MM.1S (cell line): ENCODE measurements at places on chromosomes 13 and 19.

DNA sequence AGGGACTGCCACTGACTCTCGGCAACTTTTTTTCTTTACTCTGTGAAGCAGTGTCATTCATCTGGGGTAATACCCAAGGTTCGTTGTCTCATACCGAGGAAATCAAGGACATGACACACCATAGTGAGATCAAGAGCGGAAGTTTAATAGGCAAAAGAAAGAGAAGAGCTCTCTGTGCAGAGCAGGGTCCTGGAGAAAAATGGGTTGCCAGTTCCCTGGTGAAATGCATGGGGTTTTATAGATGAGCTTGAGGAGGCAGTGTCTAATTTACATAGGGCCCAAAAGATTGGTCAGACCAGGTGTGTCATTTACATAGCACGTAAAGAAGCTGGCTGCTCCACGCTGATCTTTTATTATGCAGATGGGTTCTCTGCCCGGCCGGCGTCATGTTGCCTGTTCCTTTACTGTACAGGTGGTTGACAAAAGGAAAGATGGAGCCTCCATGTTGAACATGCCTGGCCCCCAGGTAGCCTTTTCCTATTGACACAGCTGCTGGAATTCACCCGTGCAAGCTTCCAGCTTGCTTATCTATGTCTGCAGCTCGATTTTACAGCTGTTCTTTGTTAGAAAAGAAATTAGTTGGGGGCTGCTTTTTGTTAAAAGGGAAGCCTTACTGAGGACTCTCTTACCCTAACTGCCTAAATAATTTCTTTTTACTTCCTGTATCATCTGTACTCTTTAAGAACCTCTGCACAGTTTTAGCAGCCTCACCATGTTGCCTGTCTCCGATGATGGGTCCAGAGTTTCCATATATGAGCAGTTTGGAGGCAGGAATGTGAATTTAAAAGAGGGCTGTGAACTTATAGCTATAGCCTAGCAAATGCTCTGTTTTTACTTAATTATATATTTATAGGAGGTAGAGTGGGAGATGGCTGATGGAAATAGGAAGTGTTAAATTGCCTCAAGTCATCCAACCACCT is 98.0 kb upstream of the DIAPH3 start:
- no peak for DNase-seq

DNA sequence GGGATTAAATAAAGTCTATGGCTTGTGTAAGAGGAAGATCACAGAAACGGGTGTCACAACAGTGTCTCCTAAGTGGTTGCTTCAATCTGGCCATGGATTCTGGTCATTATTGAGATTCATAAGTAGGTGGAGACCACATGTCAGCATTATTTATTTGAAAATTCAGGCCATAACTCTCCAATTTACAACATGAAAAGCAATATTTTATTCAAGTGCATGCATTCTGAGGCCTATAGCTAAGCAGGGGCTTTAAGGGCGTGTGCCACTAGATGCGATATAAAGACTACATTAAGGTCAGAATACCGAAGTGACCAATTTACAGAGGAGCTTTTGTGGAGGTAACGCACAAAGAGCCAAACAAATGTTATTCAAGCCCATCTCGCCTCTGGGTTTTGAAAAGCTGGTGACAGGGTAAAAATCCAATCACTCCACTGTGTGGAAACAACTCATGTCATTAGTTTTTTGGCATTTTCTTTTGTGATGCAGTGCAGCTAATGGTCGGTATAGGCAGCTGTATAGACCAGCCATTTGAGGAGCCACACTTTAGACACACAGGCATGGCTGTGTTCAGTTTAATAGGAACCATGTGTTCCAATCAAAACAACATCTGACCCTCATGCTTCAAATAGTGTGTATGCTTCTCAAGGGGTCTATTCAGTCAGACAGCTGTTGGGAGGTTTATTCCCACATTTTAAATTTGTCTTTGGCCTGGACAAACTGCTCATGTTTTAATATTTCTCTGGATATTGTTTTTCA is 123.7 kb downstream of the KL start:
- DNase-seq, result no peak

- no peak for DNase-seq
These were observed 32.6 kb downstream of the SHISA2 start for GRCh38 chr13:26019251-26019650.

GRCh38 chr13:63636316-63636993 is 2220.8 kb upstream of the PCDH20 start:
- peak; percentile 16 for DNase-seq

DNA sequence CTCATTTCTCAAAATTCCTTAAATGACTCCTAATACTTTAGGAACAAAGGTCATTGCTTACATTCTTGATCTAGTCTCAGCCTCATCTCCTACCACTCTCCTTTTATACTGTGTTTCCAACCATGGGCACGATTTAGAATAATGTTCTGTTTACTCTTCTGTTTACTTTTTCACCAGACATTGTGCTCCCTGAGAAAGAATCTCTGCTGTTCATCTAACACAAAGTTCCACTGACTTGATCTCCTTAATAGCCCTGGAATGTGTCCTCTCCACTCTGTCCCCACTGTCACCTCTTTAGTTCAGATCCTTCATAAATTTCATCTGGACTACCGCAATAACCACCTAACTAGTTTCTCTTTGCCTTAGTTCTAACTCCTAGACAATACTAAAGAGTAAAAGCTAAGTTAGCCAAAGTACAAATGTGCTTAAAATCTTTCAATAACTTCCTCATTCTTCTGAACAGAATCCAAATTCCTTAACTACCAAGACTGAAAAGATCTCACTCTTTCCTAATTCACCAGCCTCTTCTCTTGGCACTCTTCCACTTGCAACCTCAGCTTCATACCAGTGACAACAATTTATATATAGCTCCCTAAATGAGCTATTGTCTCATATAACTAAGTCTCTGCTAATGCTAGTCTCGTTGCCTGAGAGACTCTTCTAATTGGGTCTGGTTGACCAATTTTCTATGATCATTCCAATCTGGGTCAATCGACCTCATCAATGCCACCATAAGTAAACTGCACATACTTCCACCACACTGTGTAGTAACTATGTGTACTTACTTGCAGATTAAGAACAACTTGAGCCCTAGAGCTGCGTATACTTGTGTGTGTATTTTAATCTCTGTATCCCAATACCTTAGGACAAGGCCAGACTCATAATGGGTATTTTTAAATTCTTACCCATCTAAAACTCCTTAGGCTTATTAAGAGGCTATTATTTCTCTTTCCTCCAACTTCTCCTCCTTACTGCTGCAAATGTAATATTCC is 179.9 kb downstream of the VWA8 start:
- DNase-seq, result no peak

DNA sequence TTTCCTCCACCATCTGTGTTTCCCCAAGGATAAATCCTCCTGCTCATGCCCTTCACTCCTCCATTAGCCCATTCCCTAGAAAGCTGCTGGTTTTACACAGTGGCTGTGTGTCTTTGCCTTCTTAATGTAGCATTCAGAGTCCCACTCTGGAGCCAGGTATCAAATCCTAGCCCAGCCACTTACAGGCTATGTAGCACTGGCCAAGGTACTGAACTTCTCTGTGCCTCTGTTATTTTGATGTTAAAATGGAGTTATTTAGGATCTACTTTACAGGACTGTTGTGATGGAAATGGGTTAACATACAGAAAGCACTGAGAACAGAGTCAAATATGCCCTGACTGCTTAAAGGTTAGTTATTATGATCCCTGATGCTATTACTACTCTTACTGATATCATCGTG is 1.5 kb upstream of the ZSCAN4 start:
- DNase-seq, result no peak

- no peak for DNase-seq
These were observed 109.0 kb upstream of the HTR2A start for GRCh38 chr13:47005756-47006414.

DNA sequence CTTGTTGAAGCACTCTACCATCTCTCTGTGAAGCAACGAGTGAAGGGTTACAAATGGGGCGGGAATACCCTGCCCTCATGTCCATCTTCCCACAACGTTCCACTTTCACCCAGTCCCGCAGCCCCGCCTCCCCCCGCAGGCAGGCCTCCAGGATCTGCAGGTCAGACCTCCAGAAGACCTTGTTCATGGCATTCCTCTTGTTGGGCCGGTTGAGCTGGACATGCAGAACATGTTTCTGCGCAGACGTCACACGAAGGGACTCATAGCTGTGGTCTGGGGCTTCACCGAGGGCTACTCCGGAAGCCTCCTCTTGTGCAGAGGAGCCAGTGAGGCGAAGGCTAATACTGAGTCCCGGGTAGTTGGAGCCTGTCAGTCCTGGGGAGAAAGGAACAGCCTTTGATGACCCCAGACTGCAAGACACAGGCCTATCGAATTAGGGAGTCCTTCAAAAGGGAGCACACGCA is 420 bp downstream of the ECH1 start:
- no peak for DNase-seq

DNA sequence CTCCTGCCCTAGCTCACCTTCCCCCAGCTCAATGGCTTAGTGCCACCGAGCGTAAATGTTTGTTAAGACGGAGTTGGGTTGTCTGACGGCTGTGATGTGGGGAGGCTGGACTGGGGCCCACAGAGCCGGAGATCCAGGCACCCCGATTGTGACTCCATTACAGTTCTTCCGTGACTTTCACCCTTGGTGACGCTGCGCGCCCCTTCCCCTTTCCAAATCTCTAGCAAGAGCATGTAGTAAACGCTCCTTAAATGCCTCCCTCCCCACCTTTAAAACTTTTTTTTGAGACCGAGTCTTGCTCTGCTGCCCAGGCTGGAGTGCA is 829 bp downstream of the REEP6 start:
- DNase-seq, result no peak
